A549 (cell line): ENCODE measurements at places on chromosomes 16 and 17. TPM values are rescaled to one million over a fixed set of nuclear protein-coding genes. Genes with fewer than 3 reads are reported as not detected.

The MPO gene
- not detected in 3 replicates for polyA plus RNA-seq

The HIC1 gene
- polyA plus RNA-seq, result 0.70 to 1.5 TPM (median 1.3 TPM) in 3 replicates

The CDRT15 gene
- polyA plus RNA-seq, result not detected in 3 replicates

The TK1 gene
- polyA plus RNA-seq, result 342 to 380 TPM (median 355 TPM) in 3 replicates

The TBC1D28 gene
- not detected in 3 replicates for polyA plus RNA-seq

The LRRC37A gene
- polyA plus RNA-seq, result 0.36 to 0.43 TPM (median 0.36 TPM) in 3 replicates

The KRT12 gene
- polyA plus RNA-seq, result not detected in 3 replicates

The CD300E gene
- not detected in 3 replicates for polyA plus RNA-seq

GRCh38 chr16:49453021-49453420 lies 79.4 kb downstream of the C16orf78 start:
- no peak for DNase-seq

GRCh38 chr17:74900208-74900607 lies 6.8 kb upstream of the FADS6 start:
- no peak for DNase-seq

DNA sequence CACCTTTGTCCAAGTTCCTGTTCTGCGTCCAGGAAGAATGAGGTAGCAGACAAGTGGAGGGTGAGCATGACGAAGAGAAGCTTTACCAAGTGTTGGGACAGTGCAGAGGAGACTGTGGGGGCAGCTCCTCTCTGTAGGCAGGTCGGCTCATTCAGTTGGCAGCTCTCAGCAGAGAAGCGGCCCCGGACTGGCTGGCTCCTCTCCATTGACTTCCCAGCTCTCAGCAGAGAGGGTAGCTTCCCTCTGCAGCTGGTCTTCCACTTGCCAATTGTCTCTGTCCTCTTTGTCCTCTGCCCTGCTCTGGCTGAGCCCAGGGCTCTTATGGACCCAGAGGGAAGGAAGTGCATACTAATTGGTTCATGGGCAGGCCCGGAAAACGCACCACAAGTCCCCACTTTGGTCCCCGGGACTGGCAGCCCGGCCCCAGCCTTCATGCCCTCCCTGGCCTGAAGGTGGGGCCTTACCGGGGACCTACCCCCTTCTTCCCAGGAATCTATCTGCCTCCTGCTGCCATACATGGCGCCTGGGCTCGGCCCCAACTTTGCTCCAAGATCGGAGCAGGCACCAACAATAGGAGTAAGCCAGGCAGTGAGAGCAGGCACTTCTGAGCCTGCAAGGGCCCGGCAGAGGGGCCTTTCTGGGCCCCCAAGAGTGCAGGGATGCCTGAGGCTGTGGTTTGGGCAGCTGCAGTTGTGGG lies 10.1 kb downstream of the KCTD5 start:
- DNase-seq, result no peak

- DNase-seq, result no peak
Observed at GRCh38 chr16:85860413-85861094, 38.4 kb upstream of the IRF8 start.

- DNase-seq, result no peak
Observed at GRCh38 chr17:45940293-45940692, 45.9 kb downstream of the MAPT start.

DNA sequence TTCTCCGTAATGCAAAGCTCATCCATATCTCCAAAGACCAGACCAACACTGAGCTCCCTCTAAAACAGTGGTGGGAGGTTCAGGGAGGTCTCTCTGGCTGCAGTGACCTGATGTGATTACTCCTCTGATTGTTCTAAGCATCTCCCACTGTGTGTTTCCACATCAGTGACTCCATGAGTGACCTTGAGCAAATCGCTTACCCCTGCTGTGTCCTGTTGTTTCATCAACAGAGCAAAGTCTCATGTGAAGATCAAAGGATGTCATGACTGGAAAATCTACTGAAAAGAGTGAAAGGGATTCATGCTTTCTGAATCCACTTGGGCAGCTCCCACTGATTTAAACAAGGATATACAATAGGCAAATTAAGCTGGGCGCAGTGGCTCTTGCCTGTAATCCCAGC lies 352.9 kb downstream of the TMEM114 start:
- DNase-seq, result no peak

DNA sequence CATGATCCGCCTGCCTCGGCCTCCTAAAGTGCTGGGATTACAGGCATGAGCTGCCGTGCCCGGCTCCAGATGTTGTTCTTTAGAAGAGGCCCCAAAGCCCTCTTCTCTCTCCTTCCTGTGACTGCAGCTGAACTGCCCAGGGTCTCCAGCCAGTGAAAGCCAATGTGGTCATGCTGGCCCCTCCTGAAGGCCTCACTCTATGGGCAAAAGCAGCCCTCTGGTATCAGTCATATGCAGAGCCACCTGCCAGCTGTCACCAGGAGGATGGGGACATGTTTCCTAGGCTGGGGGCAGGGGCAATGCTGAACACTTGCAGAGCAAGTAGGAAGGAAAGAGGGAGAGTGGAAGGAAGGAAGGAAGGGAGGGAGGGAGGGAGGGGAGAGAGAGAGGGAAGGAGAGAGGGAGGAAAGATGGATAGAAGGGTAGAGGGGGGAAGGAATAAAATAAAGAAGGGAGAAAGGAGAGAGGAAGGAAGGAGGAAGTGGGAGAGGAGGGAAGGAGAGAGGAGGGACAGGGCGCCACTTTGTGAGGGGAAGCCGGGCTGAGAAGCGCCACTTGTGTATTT lies 36.0 kb downstream of the SOCS3 start:
- DNase-seq, result no peak

DNA sequence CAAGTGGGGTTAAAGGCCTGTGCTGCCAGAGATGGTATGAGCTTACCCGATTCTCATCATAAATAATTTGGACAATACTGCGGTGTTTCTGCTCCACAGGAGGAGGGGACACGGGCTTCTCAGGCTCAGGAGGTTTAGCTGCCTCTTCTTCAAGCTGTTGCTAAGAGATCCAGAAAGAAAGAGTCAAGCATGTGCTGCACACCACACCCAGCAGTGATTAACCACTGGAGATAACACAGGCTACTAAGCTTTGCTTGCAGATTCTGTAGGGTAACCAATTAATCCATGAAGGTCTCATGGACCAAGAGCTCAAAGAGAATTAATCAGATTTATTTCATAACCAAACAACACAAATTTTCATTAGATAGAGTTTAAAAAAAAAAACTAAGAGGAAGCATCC lies 56.6 kb downstream of the NCOR1 start:
- DNase-seq, result no peak

GRCh38 chr16:14289692-14290340 lies 218.7 kb downstream of the MRTFB start:
- peak; percentile 79 for DNase-seq

DNA sequence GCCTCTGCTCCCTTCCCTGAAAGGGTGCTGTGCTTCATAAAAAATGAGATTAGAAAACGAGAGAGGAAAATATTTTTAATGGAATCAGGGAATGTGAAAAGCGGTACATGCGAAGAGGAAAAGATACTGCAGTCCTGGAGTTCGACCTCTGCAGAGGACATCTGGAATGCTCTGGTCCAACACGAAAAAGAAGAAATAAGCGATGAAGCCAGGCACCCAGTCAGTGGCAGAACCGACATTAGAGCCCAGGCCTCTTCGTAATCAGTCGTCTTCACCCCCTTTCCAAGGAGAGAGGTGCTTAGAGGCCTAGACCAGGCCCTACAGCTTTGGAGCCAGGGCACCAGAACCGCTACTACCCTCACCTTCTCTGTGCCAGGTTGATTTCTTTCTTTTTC lies 459 bp upstream of the MARCHF10 start:
- no peak for DNase-seq

DNA sequence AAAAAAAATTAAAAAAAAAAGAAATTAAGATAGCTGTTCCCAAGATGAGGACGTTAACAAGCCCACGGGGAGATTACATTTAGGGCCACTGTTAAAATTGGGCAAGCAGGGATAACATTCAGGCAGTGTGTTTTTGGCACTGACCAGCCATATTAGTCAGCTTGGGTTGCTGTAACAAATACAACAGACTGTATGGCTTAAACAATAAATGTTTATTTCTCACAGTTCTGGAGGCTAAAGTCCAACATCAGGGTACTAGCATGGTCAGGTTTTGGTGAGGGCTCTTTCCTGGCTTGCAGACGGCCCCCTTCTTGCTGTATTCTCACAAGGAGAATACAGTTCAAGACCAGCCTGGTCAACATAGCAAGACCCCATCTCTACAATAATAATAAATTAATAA lies 31.3 kb downstream of the ARSG start:
- no peak for DNase-seq

- DNase-seq, result no peak
Observed at GRCh38 chr16:73240920-73241319, 193.0 kb upstream of the ZFHX3 start.

- DNase-seq, result no peak
Observed at GRCh38 chr16:65663774-65664173, 541.9 kb upstream of the CDH11 start.

GRCh38 chr16:85762970-85763369 lies 12.1 kb upstream of the C16orf74 start:
- DNase-seq, result no peak

GRCh38 chr17:3827124-3827773 lies 18.8 kb downstream of the NCBP3 start:
- DNase-seq, result peak; percentile 86

DNA sequence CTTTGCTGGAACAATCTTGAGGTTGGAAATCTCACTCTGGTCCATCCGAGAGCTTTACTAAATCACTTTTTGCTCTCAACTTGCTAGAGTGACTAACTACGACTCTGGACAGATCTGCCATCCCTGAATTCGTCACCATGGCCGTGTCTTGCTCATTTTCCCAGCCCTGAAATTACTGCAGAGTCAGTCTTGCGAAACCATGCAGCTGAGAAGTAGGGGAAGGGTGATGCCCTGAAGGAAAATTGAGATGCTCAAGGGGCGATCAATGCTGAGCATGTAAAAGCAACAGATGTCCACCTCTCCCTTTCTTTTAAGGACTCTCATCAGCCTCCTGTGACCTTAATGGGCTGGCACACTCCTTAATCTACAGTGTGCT lies 18.8 kb downstream of the PCTP start:
- no peak for DNase-seq

GRCh38 chr16:24139282-24139681 lies 116.9 kb upstream of the CACNG3 start:
- no peak for DNase-seq

DNA sequence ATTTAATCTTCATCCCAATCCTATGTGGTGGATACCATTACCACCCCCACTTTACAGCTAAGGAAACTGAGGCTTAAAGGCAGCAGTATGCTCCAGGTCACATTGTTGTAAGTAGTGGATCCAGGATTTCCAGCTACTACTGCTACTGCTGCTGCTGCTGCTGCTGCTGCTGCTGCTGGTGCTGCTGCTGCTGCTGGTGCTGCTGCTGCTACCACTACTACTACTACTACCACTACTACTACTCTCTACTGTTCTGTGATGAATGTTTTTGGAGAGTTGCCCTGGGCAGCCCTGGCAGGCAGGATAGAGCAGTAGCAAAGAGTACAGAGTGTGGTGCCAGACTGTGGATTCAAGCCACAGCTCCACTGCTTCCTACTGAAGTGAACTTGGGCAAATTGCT lies 49.3 kb upstream of the SLC12A3 start:
- no peak for DNase-seq

DNA sequence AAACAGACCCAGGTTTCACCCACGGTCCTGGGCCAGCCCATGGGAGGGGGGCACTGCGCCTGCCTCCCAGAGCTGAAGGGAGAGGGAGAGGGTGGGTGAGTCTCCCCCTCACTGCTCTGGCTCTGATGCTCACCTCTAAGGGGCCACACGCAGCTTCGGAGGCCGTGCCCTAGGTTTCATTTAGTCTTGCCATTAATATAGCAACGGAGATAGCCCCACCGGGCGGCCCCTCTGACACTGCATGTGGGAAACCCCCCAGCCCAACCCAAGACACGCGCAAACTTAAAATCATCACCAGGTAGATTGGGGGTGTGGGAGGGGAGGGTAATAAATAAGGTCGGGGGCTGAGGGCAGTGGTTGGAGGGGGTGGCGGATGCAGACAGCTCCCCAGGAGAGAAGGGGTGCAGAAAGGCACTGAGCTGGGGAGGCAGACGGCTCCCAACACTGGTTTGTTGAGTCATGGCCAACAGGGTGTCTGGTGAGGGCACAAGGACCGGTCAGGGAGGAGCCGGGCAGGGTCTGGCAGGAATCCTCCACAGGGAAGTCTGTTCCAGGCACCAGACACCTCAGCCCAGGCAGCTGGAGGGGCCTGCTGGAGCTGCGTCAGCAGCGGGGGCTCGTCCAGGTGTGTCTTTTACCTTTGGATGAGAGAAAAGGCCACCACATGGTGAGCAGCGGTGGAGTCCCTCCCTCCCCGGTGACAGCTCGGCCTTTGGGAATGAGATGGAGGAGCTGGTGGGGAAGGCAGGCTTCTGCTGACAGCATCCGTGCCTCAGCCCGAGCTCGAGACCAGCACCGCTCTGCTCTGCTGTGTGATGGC lies 32.0 kb upstream of the DOC2B start:
- DNase-seq, result no peak

DNA sequence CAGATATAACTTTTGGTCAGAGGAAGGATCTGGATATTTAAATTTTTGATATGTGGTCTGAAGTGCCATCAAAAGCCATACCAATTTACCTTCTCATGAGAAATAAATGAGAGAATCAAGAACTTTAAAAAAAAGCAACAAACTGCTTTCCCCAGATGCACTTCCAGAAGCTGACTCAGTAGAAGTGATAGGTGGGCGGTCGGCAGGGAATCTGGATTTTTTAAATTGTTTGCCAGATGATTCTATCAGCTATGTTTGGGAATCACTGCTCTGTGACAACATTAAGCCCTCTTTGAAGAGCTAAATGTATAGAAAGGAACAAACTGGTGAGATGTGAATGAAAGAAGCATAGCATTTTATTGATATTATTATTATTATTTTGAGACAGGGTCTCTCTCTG lies 19.2 kb downstream of the CDH3 start:
- DNase-seq, result no peak

DNA sequence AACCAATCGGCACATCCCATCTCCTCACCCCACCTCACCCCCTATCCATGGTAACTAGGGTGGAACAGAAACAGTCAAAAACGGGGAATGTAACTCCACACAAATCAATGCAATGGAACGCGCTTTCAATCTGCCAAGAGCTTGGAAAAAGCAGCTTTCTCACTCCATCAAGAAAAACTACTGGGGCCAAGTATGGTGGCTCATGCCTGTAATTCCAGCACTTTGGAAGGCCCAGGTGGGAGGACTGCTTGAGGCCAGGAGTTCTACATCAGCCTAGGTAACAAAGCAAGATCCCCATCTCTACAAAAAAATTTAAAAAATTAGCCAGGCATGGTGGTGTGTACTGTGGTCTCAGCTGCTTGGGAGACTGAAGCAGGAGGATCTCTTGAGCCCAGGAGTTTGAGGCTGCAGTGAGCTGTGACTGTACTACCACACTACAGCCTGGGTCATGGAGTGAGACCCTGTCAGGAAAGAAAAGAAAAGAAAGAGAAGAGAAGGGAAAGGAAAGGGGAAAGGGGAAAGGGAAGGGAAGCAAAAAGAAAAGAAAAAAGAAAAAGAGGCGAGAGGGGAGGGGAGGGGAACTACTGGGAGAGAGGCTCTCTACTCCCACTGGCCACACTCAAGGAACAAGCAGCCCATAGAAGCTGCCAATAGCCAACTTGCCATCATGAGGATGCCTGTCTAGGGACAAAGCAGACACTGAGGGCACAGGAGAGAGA lies 38.9 kb downstream of the ARHGAP17 start:
- DNase-seq, result no peak

GRCh38 chr17:31499771-31500554 lies 108.5 kb downstream of the RAB11FIP4 start:
- DNase-seq, result no peak

- DNase-seq, result peak; percentile 16
Observed at GRCh38 chr16:56190677-56191155, 573 bp upstream of the GNAO1 start.
